ENCODE measurements at places on chromosomes 4 and X.
A peak's percentile ranks its signal among the peaks of the same experiment; 100 is the strongest.

- DNase-seq, result no peak
These were observed 31.7 kb upstream of the PRPS1 start for GRCh38 chrX:107596651-107597050.

DNA sequence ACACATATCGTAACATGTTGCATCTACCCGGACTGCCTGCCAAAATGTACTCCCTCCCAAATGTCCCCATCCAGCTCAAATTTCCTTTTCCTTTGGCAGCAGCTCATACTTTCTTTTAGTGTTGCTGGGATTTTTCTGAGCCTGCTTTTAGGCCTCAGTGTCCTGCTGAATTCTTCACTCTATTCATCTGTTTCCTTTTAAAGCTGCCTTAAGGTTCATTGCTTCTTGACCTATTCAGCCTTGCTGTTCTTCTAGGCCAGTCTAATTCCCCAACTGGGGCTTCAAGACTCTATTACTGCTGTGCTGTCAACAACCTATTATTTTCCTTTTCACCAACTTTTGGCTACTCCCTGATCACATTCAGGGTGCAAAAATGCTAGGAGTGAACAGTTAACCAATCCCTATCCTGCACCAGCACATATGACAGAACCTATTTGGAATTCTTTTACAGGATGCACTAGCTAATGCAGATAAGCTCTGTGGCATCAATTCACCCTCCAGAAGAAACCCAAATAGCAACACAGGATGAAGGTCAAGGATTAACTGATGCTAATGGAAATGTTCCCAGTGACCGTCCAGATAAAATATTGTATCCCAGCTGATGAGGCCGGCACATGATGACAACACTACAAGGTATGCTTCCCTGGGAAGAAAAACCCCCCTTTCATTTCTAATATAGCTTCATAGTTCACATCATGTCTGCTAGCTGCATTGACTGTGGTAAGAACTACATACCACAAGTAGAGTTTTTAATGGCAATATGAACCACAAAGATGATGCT lies 114.7 kb upstream of the TTC29 start:
- DNase-seq, result no peak

DNA sequence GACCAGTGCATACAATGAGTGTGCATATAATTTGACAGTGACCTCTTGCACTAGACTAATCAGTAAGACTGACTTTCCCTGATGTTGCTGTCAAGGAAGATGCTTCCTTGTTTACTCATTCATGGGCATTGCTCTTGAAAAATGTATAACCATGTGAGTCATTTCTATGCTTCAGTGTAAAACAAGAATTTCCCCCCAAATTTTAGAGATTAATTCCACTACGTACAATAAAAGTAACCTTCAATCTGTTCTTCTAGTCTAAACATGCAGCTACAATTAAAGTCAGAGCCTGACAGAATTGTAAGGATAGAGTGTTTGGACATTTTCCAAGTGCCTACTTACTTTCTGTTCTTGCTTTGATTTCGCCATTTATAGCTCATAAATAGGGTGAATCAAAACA lies 935.7 kb downstream of the RAPGEF2 start:
- DNase-seq, result no peak

DNA sequence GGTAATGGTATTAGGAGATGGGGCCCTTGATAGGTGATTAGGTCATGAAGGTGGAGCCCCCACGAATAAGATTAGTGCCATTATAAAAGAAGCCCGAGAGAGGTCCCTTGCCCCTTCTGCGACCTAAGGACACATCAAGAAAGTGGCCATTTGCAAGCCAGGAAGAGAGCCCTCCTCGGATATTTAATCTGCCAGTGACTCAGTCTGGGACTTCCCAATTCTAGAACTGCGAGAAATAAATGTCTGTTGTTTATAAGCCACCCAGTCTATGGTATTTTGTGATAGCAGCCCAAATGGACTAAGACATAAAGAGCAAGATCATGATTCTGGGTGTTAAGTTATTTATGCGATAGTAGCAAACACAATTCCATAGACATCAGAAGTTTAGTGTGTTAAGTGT lies 192.2 kb downstream of the LDB2 start:
- no peak for DNase-seq

- DNase-seq, result peak; percentile 7
These were observed 13.9 kb upstream of the ETDC start for GRCh38 chrX:135295238-135295943.

DNA sequence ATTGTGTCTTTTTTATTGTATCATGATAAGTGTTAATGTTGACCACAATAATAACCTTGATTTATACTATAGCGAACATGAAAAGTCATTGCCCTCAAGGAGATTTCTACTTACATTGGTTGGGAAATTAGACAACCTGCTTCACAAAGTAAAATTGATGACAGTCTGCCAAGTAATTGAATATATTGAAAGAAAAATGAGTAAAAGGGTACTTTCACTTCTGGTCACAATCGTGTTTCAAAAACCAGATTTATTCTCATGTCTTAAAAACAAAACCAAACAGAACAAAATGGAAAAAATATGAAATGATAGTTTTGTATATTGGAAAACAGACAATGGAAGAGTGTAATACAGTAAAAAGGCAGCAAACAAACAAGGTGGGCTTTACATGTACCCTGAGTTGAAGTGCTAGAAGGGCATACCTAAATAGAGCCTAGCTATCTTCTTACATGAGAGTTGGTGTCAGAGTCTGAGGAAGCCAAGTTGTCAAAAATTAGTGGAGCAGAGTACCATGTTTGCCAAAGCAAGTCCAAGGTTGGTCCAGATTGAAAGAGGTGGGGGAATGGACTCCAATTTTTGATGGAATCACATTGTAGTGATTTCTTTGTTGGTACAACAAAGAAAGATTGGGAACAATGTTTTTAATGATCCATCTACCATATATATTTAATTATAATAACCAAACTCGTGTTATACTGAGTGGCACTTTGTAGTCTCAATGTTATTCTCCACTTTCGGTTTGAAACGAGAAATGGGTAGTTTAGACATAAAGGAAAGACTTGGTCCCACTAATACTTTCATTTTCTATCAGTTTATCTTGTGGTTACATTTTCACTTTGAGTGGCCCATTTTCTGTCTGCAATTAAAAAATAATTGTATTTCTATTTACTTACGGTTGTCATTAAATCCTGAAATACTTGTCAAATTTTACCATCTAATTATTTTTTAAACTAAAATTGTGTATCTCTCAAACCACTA lies 775.6 kb downstream of the STIM2 start:
- DNase-seq, result no peak

GRCh38 chr4:186227744-186228513 lies 622 bp downstream of the KLKB1 start:
- DNase-seq, result no peak

- DNase-seq, result no peak
These were observed 312.2 kb downstream of the FAT4 start for GRCh38 chr4:125626946-125627345.

- DNase-seq, result no peak
These were observed 141.2 kb upstream of the INTU start for GRCh38 chr4:127491571-127491970.

GRCh38 chrX:71996826-71997225 lies 86.2 kb downstream of the NHSL2 start:
- no peak for DNase-seq

DNA sequence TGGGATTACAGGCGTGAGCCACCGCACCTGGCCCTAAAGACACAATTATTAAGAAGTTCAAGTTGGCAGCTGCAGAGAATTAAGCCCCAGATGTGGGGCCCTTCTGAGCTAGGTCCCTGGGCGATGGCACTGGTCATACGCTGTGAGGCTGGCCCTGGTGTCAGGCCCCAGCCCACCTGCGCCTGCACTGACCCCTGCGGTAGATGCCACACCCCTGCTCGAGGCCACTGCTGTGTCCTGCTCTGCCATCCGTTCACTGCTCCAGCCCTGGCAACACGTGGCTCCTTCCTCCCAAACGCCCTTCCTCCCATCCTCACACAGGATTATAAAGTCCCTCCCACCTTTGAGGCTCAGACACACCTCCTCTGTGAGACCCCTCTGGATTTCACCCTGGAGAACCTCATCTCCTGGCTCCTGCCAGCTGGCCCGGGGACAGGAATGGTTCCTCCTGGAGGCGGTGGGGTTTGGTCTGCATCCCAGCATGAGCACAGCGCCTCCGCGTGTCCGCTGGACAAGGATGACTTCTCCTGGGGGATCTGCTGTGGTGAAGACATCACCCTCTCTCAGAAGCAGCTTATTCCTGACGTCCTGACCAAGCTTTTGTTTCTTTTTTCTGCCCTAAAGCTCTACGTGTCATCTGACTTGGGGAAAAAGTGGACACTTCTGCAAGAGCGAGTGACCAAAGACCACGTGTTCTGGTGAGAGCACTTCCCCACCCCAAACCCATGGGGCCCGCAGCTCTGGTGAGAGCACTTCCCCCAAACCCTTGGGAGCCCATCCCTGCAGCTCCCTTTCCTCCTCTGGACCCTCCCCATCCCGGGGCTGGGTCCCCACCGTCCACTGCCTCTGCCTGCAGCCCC lies 219.0 kb upstream of the PSAPL1 start:
- DNase-seq, result no peak

DNA sequence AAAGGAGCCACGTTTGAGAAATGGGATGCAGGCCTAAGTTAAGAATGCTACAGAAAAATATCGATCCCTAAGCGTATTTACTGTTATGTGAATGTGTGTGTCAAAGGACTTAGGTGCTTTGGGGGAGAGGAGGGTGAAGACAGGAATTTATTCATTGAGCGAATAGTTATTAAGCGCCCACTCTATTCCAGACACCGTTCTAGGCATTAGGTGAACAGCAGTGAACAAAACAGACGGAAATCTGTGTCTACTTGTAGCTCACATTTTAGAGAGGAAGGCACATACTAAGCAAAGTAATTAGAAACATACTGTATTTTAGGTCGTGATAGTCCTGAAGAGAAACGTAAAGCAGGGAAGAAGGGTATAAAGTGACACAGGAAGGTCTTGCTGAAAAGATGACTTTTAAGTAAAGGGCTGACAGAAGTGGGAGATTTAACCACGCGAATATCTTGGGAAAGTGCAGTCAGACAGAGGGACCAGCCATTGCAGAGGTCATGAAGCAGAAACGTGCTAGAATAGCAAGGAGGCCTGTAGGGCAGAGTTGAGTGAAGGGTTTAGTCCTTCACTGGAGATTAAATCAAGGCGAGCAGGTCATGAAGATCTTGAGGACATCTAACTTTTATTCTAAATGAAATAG lies 541 bp downstream of the AIMP1 start:
- no peak for DNase-seq

DNA sequence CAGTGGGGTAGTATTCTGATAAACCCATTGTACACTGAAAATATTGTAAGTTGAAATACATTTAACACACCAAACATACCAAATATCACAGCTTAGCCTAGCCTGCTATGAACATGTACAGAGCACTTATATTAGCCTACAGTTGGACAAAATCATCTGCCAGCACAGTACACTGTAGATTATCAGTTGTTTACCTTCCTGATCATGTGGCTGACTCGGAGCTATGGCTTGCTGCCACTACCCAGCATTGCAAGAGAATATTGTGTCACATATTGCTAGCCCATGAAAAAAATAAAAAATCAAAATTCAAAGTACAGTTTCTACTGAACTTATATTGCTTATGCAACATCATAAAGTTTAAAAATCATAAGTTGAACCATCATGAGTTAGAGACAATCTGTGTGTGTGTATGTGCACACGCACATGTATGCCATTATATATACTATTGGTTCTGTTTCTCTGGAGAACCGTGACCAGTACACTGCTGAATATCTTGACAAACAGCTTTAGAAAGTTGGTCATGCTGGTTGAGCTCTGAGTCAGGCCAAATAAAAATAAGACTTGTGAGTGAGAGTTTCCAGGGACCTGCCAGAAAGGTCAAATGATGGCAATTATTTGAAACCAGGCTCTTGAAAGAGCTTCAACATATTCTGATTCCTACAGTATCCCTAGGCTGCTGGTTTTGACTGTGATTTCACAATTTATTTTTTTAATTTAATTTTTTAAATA lies 238.5 kb downstream of the PRR32 start:
- DNase-seq, result no peak

- DNase-seq, result no peak
These were observed 25.4 kb downstream of the DIAPH2 start for GRCh38 chrX:96710031-96710430.

DNA sequence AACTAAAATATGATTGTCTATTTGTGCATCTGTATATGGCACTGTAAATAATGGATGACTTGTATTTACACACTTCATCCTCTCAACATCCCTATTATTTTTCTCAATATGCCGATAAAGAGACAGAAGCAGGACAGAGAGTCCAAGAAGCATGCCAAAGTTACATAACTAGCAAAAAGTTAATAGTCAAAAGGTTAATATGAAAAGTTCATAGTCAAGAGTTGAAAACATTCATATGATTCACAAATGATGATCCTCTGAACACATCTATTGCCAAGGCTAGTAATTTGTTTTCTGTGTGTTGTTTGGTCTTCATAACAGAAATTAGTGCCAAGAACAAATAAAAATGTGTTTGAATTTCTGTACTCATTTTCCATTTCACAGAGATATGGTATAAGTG lies 231.0 kb downstream of the ADAMTS3 start:
- DNase-seq, result no peak

DNA sequence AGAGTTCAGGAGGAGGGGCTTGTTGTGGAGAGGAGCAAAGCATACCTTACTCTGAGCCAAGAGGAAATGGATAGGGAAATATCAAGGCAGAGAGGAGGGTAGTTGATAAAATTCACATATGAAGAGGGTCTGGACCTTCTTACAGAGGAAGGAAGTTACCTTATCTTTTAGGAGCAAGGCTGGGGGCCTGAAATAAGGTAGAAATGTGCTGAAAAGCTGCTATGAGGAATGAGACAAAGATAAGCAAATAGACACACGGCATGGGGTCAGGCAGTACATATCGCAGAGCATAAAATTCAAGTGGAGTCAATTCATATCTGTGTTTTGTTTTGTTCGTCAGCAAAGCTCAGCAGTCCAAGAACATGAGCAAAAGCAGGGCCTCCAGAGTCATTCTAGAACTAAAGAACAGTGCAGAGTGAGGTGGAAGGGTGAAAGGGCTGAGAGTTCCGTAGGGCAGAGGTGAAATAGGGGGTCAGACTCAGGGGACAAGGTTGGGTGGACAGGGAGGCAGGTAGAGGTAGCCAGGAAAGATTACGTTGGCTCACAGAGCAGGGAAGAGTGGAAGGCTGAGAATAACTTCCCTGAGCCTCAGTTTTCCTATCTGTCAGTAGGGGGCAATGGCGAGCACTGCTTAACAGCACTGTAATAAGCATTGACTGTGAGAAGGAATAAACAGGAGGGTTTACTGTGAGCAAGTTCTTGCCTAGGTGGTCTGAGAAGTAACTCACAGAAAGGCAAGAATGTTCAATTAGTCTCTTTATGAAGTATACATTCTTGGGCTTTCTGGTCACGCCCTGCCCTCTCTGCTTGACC lies 9.2 kb downstream of the VSIG4 start:
- DNase-seq, result no peak

DNA sequence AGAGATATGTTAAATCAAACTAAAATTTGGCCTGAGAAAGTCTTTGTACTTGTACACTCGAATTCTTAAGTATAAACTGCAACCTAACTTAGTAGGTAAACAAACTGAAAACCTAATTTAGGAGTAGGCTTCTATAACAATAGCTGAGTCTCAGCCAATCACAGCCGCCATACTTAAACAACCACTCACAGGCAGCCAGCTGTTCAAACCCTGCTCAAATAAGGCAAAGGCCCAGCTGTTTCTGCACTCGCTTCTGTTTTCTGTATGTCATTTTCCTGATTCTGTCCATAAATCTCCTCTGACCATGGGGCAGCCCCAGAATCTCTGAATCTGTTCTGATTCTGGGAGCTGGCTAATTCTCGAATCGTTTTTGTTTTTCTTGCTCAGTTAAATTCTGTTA lies 7.8 kb upstream of the PLS3 start:
- no peak for DNase-seq

- peak; percentile 75 for DNase-seq
These were observed 3.0 kb upstream of the IRF2 start for GRCh38 chr4:184477201-184477999.

All from substantia nigra (tissue), 51 donors.